ENCODE measurements at places on chromosomes 1 and 21.

DNA sequence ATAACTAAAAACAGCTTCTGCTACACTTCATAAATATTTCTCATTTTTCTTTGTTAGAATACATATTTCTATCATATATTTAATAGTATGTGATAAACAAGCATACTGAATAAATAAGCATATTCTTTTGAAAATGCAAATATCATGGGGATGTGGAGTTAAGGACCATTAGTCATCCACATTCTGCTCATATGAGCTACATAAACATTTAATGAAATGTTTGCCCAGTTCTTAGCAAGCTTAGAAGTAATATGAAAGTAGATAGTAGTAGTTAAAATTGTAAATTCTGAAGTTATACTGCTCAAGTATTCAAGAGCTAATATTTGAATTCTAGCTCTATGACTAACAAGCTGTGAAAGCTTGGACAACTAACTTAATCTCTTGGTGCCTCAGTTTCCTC, 10.1 kb upstream of the GORAB start:
- no peak for DNase-seq

- DNase-seq = no peak
These were observed 143.3 kb upstream of the JUN start for GRCh38 chr1:58927041-58927721.

- DNase-seq = peak; percentile 61
These were observed 23.9 kb downstream of the SLC2A1 start for GRCh38 chr1:42934541-42935312.

GRCh38 chr1:30668546-30669327, 54.6 kb downstream of the MATN1 start:
- DNase-seq = peak; percentile 12

- no peak for DNase-seq
These were observed 22.3 kb upstream of the HPCAL4 start for GRCh38 chr1:39713557-39713956.

DNA sequence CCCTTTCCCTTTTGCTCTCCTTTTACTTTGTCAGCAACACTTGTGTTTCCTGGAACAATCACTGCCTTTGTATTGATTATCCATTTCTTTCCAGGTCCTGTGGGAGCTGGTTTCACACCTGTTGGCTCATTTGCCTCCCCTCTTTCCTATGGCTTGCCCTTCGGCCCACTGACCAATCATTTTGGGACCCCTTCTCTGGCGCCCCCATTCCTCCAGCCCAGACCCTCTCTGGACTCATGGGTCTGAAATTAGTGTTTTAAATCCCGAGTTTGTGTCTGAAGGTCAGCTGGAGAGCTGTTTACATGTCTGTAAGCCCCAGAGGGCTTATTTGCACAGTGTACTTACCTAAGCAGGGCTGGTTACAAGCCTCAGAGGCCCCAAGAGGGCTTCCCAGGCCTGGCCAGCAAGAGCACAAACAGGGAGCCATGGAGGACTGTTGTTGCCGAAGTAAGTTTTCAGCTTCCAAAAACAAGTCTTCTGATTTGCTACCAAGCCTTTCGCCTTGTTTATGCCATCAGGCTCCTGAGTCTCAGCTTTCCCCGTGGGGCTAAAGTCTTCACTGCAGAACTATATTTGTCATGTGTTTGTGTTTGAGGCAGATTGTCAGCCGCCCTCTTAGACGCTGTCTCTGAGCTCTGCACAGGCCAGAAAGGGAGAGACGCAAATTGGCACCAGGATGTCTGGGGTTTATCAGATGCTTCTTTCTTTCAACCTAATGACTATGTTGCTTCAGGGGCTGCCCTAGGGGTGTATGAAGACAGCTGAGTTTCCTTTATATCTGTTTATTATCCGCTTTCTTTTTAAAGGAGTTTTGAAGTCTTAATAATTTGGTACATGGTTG, 93.0 kb downstream of the ATP1A1 start:
- DNase-seq = no peak

- no peak for DNase-seq
These were observed 70.1 kb upstream of the ARHGEF16 start for GRCh38 chr1:3384407-3384806.

- peak; percentile 75 for DNase-seq
These were observed 92.1 kb downstream of the LRRC8C start for GRCh38 chr1:89725011-89725370.

- no peak for DNase-seq
These were observed 307.9 kb downstream of the BACH1 start for GRCh38 chr21:29606613-29607012.

DNA sequence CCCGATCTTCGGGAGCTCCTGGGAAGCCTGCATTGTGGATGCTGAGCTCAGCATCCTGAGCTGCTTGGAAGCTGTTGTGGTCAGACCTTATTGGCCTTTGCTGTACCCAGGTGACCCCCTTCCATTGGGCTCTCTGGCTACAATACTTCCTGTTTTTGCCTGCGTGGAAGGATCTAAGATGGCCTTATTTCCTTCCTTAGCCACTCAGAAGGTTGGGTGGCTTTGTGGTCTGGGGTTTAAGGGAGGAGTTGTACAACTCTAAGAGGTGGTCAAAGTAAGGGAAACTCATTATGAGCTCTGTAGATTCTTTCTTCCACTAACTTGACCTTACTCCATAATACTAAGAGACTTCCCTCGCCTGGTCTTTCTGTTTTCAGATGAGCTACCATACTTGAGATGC, 17.7 kb downstream of the PFKFB2 start:
- no peak for DNase-seq

DNA sequence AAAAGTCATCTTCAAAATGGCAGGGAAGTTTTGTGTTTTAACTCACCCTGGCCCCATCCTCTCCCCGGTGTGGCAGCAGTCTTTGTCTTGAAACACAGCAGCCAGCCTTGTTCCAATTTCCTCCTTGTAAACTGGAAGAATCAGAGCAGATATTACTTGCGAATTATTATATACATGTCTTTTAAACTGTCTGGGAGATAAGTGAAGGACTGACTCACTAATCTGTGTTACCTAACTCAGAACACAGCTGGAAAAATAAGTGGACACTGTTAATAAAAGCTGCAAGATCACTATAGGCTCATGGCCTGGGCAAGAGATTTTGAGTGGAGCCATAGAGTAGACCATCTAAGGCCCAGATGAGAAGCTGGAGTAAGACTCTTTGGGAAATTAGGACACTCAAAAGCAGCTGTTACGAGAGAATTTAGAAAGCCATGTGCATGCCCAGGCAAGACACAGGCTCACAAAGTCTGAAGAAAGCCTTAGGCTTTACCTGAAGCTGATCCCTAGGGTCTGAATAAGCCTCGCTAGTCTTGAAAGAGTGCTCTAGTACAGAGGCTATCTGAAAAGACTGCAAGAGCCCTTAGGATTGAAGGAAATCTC, 233.0 kb upstream of the RAB4A start:
- DNase-seq = no peak

DNA sequence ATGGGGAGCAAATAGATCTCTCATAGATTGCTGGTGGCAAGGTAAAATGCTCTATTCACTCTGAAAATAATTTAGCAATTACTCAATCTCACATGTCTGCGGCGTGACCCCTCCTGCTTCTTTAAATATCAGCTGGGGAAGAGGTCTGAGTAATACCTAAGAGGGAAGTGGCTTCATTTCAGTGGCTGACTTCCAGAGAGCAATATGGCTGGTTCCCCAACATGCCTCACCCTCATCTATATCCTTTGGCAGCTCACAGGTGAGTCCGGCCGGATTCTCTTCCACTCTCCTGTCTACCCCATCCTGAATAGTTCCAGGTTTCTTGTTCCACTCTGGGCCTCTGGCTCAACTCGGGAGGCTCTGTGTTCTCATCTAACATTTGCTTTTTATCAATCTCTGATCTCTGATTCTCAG, at the start of gene SLAMF7:
TSS of gene SLAMF7 (plus strand) at position 150 of the 414 bp plus-strand sequence. CDS start at position 205, 55 bp downstream.
- no peak for DNase-seq

DNA sequence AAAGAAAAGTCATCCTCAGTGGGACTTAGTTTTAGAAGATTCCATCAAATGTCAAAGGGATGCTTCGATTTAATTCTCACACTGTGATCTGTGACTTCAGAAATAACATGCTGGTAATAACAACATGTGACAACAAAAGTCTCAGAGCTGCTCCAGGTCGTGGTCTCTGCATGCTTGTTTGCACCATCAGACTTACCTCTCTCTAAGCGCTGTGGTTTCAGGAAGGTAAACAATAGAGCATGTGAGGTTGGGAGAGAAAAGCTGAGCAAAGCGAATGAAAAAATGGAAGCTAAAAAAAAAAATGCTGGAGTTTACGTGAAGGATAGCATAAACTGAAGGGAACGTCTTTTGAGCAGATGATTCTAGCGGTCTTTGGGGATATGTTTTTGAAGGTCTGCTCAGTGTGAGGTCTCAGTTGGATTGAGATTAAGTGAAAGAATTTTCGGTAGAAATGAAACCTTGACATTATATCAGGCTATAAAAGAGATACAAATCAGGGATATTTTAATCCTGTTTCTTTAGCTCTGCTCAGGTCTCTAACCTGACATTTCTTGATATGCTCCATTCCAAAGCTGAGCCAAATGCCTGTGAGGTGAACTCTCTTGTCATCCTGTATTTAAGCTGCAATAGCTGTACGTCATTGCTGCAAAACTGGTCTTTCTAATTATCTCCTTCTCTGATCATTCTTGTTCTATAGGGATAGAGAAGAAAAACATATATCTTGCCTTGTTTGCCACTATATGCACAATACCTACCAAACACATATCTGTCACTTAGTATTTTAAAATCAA, 86.5 kb downstream of the C1orf21 start:
- no peak for DNase-seq

DNA sequence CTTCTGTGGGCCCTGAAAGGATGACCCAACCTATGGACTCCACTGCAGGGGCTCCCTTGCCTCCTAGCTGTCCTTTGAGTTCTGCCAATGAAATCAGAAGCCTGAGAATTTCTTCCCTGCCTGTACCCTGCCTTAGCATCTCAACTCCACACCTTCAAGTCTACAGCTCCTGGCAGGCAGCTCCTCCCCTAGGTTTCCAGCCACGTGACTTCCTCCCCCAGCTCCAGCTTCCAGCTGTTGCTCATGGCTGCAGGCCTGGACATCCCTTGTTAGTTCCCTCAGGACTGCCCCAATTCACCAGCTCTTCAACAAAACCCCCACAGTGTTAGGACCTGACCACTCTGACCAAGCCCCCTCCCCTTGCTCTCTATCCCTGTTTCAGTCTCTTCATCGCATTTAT, 2.4 kb downstream of the RCAN1 start:
- DNase-seq = no peak
